ENCODE measurements at places on chromosomes 4 and X.

DNA sequence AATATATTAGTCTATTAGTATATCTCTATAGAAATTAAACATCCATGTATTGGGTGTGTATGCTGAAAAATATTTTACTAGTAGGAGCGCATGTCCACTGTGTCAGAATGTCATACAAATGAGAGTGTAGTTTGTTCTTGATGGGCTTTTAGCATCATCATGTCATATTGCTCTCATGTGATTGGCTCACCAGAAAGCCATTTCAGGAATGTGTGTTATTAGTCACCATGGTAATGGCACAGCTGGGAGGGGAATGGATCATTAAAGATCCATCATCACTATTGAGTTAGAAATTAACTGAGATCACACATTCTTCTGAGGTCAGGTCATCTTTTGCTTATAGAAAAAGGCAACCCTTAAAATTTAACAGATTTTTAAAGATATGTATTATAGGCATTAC lies 77.3 kb downstream of the PHEX start:
- DNase-seq: no peak

DNA sequence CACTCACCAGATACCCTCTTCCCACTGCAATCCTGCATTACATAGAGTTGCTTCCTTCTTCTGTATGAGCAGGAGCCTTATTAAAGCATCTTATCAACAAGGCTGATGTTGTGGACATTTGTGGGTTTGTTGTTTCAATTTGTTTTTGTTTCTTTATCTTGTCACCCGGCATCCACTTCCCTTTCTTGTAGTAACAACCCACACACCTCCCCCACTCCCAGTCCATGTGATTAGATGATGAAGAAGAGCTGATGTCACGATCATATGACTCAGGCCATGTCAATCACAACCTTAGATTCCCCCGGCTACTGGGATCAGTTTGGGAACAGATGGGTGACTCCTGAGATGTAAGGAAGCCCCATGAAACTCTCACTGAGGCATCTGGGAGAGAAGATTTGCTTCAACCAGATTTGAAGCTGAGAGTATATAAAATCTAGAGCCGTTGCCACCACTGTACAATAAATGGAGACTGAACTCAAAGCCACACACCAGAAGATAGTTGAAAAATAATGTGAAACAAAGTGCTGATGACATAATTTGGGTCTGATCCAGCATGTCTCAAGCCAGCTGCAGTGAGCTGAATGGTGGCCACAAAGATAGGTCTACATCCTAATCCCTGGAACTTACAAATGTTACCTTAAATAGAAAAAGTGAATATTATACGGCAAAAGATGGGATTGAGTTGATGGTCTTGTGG lies 34.1 kb upstream of the SRD5A3 start:
- no peak for DNase-seq

GRCh38 chrX:71909956-71910355 lies 689 bp upstream of the NHSL2 start:
- DNase-seq: no peak

GRCh38 chr4:61336916-61337315 lies 136.8 kb downstream of the ADGRL3 start:
- no peak for DNase-seq

GRCh38 chrX:42857766-42858165 lies 79.8 kb upstream of the PPP1R2C start:
- DNase-seq: no peak

- no peak for DNase-seq
Measured at GRCh38 chr4:38078590-38079421, 118.6 kb downstream of the PTTG2 start.

GRCh38 chr4:39526765-39527295 lies 409 bp downstream of the UGDH start:
- DNase-seq: no peak

DNA sequence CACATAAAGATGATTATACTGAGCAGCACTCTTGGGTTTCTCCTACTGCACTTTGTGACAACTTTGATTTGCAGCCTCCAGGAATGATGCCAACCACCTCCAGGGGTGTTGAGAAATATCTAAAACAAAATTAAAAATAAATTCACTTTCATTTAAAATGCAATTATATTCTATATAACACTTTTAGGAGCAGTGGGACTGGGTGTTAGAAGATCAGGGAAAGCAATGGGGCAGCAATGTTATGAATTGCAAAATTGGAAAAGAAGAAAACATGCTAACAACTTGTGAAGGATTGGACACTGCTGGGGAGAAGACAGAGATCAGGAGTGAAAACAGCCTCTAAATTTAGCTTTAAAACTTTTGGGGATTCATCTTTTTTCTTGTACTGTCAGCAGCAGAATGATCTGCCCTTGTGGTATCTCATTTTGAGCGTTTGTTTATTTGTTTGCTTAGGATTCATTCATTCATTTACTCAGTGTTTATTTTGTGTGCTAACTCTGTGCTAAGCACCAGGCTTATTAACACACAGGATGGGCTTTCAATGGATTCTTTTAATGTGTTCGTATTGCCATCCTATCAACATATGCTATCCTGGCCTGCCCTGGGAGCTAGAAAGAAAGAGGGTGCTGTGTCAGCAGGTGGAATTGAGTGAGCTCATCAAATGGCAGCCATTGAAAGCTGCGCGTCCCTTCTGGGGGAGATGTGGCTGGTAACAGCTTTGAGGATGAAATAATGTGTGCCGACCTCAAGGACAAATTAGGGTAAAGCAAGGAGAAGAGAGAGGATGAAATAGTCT lies 96.5 kb downstream of the FRMPD4 start:
- DNase-seq: no peak

DNA sequence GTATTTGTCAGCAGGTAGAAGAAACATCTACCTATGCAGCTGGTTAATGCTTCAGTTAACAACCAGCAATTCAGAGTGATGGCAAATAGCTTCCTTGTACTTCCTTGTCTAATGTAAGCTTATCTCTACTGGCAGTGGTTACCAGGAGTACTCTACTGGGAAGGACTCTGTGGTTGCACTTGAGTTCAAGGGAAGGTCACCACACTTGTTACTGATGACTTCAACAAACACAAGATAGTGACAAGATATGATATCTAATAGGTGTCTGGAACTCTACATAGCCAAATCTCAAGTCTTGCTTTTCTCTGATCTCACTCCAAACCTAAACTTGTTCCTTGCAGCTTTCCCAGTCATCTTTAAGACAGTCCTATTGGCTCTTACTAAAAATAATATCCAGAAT lies 1644.9 kb upstream of the TENM3 start:
- no peak for DNase-seq

DNA sequence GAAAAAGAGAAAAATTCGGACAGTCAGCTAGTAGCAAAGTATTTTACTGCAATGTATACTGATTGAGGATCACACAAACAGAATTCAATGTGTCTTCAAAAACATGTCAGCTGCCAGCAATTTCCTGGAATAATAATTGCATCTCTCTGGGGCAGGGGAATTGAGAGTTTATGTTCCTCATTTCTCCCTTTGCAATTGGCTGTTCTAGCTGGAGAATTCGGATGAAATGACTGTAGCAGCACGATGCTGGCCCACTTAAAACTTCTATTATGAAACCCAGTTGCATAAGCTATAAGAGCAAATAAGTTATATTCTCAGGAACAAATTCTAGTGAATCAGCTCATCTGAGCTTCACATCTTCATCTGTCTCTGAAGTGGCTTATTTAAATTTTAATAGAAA lies 99.9 kb upstream of the CPEB2 start:
- DNase-seq: no peak

- no peak for DNase-seq
Measured at GRCh38 chr4:2942532-2943363, 20.5 kb downstream of the NOP14 start.

DNA sequence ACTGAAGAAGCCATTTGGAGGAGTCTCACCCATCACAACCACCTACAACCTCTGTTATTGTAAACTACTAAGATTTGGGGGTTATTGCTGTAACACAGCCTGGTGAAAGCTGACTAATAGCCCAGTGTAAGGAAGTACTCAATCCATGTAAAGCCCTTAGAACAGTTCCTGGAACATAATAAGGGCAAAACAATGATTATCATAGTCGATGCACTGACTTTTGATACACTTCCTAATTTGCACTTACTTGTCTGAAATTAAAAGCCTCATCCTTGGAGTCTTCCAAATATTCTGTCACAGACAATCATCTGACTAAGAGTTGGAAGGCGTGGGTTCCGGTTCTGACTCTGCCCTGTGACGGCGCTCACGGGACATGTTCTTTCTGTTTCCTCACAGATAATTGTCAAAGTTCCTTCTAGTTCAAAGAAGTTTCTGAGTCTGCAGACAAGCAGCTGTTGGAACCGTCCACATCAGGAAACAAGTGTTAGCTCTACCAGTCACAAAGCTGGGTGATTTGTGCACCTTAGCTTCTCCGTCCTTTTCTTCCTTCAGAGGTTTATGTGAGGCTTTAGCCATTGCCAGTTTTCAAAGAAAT lies 33.4 kb upstream of the RASGEF1B start:
- peak; percentile 62 for DNase-seq

DNA sequence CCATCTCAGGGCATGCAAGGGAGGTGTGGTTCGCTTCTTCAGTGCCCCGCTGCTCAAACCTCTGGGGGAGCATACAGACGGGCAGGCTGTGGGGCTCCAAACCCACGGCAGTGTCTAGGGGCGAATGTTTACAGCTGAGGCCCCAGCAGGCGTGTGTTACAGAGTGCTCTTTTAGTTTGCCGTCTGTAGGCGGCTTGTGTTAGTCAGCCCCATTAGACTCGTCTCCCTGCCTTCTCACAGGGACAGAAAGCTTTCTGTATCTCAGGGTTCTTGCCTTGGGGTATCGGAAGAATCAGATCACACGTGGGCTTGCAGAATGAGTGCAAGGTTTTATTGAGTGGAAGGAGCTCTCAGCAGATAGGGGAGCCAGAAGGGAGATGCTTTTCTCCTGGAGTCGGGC lies 10.6 kb downstream of the RS1 start:
- DNase-seq: no peak

GRCh38 chr4:84498203-84498934 lies 723 bp downstream of the NKX6-1 start:
- no peak for DNase-seq

GRCh38 chr4:57109411-57109846 lies 756 bp downstream of the IGFBP7 start:
- DNase-seq: no peak

DNA sequence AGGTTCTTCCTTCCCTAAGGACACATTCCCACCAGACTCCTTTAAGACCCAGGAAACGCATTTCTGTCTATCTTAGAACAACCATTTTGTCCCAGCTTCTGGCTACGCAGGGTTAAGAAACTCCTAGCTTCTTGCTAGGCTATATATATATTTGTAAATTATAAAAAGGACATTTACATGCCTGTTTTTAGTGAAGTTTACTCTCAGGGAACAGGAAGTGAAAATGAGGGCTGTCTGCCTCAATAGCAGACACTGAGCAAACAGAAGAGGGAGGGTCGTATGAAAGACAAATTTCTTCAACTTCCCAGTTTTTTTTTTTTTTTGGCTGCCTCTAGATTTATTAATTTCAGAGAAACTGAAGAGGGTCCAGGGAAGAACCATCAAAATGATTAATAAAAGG lies 9.3 kb upstream of the FRMPD3 start:
- no peak for DNase-seq

- DNase-seq: no peak
Measured at GRCh38 chrX:134760650-134761049, 102.4 kb upstream of the PLAC1 start.

DNA sequence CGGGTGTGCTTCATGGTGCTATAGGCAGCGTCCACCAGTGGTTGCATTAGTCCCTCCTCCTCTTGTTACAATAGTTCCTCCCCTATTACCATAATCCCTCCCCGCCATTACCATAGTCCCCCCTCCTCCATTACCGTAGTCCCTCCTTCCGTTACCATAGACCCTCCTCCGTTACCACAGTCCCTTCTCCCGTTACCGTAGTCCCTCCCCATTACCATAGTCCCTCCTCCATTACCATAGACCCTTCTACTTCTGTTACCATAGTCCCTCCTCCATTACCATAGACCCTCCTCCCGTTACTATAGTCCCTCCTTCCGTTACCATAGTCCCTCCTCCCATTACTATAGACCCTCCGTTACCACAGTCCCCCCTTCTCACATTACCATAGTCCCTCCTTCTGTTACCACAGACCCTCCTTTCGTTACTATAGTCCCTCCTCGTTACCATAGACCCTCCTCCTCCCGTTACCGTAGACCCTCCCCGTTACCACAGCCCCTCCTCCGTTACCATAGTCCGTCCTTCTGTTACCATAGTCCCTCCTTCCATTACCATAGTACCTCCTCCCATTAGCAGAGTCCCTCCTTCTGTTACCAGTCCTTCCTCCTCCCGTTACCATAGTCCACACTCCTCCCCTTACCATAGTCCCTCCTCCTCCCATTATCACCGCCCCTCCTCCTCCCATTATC lies 129.6 kb downstream of the DHRSX start:
- no peak for DNase-seq

DNA sequence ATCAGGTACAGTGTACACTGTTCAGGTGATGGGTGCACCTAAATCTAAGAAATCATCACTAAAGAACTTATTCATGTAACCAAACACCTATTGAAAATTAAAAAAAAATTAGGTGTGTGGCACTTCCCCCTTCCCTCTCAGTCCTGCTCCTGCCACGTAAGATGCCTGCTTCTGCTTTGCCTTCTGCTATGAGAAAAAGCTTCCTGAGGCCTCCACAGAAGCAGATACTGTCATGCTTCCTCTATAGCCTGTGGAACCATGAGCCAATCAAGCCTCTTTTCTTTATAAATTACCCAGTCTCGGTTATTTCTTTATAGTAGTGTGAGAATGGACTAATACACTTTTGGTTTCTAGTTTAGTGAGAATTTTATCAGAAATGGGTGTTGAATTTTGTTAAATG lies 459.8 kb upstream of the DIPK2B start:
- no peak for DNase-seq

- no peak for DNase-seq
Measured at GRCh38 chr4:39998659-39999345, 21.1 kb upstream of the PDS5A start.

DNA sequence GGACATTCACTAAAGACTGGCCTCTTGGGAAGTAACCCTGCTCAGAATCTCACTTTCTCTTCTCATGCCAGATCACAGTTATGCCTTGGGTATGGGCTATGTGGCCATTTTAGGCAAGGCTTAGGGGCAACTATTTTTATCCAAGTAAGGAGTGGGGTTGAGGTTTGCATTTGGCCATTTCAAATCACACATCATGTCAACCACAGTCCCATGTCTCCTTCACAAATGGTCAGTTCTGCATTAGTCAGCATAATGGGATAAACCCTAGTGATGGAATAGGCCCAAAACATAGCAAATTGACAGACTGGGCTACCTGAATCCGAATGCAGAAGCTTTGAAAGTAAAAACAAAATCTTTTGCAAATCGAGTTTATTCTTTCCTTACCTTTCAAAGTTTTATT lies 827 bp upstream of the RTL3 start:
- DNase-seq: no peak
